ENCODE measurements at places on chromosomes 2 and 18.

- DNase-seq, result no peak
Observed at GRCh38 chr2:85868822-85869221, 20.0 kb downstream of the ST3GAL5 start.

DNA sequence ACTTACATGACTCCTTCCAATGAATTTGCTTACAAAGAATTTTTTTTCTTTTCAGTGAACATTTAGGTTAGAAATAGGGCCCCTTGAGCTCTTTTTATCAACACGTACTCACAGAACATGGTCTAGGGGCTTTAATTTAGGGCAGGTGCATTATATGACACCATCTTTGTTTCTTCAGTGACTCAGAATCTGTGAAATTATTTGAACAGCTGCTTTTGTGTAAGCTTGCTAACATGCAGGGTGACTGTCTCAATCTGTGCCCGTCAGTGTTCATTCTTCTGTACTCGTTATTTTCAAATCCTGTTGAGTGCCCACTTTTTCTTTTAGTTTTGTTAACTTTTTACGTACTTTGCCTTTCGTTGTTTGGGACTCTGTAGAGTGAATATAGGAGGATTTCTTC lies 52.8 kb upstream of the CABYR start:
- no peak for DNase-seq

DNA sequence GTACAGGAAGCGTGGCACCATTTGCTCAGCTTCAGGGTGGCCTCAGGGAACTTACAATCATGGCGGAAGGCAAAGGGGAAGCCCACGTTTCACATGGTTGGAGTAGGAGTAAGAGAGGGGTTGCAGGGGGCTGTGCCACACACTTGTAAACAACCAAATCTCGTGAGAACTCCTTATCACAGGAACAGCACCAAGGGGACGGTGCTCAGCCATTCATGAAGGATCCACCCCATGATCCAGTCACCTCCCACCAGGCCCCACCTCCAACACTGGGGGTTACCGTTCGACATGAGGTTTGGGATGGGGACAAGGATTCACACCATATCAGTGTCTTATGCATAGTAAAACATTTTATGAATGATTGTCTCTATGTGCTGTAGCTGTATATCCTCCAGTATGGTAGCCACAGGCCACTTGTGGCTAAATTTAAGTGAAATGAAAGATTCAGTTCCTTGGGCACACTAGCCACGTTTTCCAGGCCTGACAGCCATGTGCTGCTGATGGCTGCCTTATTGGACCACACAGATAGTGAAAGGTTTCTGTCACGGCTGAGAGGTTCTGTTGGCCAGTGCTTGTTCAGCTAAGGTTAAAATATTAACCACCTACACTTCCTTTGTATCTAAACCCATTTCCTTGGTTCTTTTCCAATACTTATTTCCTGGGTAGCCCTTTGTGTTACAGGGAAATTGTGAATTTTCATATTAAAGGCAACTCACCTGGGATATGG lies 77.3 kb downstream of the AGAP1 start:
- DNase-seq, result no peak

- no peak for DNase-seq
Observed at GRCh38 chr2:33071591-33071990, 124.8 kb downstream of the LTBP1 start.

- peak; percentile 8 for DNase-seq
Observed at GRCh38 chr2:238096311-238097011, 3.7 kb upstream of the ESPNL start.

- no peak for DNase-seq
Observed at GRCh38 chr2:6970976-6971480, 53.8 kb downstream of the RNF144A start.

GRCh38 chr18:555705-556457 lies 24.3 kb upstream of the CETN1 start:
- no peak for DNase-seq

GRCh38 chr2:4674007-4674406 lies 970.6 kb downstream of the DCDC2C start:
- DNase-seq, result no peak

DNA sequence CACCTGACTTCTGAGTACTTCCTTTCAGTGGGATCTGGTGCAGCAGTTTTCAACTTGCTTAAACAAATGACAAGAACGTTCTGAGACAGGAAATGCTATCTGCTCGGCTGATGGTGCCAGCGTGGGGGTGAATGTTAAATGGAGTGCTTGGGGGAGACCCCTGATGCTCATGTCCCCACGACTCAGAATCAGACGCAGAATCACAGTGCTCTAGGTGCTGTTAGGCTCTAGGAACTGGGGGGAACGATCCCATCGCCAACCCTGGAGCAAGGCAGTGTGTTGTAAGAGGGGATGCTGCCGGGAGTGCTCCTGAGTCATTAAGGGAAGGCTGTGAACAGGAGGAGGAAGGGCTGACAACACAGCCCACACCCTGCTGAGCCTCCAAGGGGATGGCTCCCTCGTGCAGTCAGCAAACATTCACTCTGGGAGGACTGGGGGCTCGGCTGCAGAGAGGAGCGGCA lies 34.1 kb upstream of the KCNF1 start:
- DNase-seq, result peak; percentile 69
